ENCODE measurements at places on chromosomes 13 and 19. TPM values are rescaled to one million over a fixed set of nuclear protein-coding genes. Genes with fewer than 3 reads are reported as not detected.

CYP2A7 gene
- polyA plus RNA-seq = not detected

RAB20 gene
- polyA plus RNA-seq = 22.0 TPM

- DNase-seq = no peak
Measured at GRCh38 chr13:101292711-101293110, 123.6 kb downstream of the NALCN start.

DNA sequence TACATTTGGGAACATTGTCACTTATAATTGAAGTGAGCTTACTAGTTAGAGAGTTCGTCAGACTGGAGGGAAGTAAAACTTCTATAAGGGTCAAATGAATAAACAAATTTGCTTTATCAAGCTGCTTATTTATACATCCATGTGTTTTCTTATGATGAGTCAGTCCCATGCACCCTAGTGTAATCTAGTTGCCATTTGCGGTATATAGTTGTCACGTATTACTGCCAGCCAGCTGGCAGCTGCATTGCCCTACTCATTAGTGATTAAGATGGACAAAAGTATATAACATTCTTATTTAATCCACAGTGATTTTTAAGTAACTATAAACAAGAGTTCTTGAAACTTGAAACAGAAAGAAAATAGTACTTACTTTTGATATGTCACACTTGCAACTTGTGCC is 182.4 kb downstream of the GPC6 start:
- no peak for DNase-seq

- DNase-seq = no peak
Measured at GRCh38 chr19:30385666-30386065, 13.5 kb downstream of the ZNF536 start.

Measured in testis (tissue), 5 donors.